ENCODE measurements at places on chromosomes 1 and 21.

- no peak for DNase-seq
Observed at GRCh38 chr1:53942127-53942957, 3.2 kb downstream of the IFT25 start.

DNA sequence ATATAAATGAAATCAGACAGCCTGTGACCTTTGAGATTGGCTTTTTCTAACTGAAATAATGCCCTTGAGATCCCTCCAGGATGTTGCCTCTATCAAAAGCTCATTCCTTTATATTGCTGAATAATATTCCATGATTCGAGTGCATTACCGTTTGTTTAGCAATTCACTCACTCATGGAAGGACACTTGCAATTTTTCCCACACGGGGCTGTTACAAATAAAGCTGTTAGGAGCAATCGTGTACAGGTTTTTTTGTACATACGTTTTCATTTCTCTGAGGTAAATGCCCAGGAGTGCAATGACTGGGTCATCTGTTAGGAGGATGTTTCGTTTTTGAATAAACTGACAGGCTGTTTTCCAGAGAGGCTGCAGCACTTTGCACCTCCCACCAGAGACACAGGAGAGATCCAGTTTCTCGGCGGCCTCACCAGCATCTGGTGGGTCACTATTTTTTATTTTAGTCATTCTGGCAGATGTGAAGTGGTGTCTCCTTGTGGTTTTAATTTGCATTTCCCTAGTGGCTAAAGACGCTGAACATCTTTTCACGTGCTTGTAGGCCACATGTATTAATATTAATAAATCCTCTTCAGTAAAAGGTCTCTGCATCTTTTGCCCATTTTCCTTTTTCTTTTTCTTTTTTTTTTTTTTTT, 11.0 kb downstream of the PRDM15 start:
- DNase-seq: no peak

GRCh38 chr1:46594063-46594462, 10.0 kb downstream of the MKNK1 start:
- no peak for DNase-seq

- DNase-seq: no peak
Observed at GRCh38 chr1:85494904-85495266, 29.9 kb upstream of the DDAH1 start.

- DNase-seq: peak; percentile 72
Observed at GRCh38 chr1:112704934-112705627, 1.8 kb downstream of the RHOC start.

DNA sequence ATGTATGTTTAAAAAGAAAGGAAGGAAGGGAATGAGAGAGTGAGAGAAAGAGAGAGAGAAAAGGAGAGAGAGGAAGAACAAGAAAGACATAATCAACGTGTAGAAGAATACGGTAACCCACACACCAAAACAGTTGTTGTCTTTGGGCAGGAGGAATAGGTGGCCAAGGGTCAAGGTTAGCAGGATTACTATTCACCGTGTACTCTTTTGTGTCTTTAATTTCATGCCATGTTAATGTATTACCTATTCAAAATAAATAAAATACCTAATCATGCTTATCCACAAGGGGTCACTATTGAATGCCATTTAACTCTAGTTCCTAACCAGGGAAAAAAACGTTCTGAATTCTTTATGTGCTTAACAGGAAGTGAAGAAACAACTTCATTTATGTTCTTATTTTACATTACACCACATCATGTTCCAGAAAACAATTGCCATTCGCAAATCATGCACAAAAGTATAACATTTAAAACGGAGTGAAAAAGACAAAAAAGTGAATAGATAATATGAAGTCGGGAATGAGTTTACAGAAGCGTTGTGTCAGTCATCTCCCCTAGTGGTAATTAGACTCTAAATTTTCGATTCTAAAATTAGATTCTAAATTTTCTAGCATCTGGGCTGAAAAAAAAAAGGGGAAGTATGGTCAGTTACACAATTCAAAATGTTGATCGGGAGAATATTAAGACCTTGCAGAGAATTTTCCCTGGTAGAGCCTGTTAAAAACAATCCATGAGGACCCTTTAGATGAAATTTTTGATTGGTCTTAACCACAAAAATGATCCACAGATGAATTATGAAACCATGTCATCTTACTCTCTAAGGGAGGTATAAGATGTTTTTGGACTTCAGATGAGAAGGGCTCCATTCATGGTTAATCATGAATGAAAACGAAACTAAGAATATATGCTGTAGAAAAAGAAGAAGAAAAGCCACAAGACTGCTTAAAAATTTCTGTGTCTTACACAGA, 700 bp upstream of the KMO start:
- DNase-seq: no peak

DNA sequence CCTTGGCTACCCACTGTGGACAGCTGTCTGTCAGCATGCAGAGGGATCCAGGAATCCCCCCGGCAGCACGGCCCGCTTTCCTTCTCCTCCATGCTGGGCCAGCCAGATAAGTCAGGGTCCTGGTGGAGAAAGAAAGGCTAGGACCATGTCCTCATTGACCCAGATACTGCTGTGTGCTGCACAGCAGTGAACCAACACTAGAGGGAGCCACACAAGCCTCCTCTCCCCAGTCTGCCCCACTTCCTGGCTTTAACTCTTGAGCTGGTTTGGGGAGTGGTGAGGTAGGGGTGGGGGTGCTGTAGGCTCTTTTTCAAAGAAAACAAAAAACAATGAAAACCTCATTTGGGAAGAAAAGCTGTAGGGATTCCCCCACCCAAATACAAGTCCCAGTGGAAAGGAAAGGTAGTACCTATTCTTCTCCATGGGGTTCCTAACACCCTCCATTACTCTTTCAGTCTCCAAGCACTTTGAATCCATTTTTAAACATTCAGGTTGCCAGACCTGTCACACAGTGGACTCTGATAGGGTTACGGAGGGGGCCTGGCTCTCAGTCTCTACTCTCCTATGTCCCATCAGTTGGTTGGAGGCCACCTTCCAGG, 84.9 kb upstream of the CD1D start:
- DNase-seq: peak; percentile 31

DNA sequence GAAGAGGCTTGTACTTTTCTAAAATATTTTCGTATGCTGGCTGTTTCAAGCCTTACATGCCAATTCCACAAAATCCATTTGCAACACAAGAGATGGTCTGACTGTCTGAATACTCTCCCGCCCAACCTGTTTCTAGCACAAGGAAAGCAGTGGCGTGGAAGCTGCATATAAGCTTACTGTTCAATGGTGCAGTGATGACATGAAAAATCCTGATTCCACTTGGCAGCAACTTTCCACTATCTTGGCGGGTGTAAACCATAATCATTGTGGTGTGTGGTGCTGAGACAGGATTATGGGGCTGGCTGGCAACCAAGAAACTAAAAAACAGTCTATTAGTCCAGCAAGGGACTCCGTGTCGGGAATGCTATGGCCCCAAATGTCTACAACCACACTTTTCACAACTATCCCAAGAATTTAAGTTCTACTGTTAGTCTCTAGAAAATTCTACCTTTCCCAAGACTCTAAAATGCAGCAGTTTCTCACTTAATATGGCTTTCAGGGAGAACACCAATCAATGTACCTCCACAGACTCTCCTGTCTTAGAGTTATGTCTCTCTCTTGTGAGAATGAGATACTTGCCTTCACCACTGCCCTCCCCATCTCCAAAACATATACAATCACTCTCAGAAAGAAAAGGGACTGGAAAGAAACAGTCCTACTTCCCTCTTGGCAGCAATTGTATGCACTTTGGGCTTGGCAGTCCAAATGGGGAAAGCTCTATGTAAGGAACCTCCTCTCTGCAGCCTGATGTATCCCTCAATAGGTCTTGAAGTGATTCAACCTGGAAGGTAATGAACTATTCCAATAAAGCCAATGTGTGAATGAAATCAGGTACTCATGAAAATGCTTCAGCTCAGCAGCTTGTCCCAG, 9.5 kb downstream of the COLGALT2 start:
- DNase-seq: no peak

GRCh38 chr1:64029037-64029436, 174.4 kb upstream of the UBE2U start:
- DNase-seq: no peak

DNA sequence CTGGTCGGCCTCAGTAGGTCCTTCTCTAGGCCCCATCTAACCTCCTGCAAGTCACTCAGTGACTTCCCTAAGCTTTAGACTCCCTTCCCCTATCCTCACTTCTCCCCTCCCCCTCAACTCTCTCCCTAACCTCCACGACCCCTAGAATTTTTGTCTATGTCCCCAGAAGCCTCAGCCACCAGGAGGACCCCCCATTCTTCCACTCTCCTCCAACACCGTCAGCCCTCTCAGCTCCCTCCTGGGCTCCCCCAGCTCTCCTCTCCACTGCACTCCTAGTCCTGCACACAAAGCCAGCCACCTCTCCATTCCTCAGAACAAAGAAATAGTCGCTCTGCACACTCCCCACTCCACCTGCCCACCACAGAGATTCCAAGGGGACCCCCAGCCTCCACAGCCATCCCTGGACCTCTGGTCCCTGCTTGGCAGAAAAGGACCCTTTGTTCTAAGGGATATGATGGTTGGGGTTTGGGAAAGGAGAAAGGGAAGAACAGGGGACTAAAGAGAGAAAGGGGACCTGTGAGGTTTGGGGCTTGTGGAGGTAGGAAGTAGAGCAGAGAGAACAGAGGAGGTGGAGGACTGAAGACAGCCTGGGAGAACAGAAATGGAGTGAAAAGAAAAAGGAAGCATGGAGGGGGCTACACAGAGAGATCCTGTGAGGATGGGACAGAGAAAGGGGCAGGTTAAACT, 2.8 kb downstream of the ARHGEF2 start:
- DNase-seq: no peak

DNA sequence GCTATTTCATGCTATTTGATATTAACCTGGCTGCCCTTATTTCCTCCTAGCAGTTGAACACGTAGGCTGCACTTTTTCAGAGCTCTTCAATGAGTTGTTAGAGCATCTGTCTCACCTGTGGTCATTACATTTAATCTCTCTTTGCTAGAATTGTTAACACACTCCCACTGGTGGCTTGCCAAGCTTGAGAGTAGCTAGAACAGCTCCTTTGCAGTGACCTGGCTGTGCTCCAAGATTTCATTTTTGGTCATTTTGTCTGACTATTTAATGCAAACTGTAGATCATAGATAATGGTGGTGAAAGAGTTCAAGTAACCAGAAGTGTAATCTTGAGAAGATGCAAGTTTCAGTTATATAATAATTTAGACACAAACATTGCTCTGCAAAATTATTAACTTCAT, 105.6 kb downstream of the LRRC7 start:
- DNase-seq: no peak

- no peak for DNase-seq
Observed at GRCh38 chr1:2864203-2864905, 62.9 kb upstream of the TTC34 start.

DNA sequence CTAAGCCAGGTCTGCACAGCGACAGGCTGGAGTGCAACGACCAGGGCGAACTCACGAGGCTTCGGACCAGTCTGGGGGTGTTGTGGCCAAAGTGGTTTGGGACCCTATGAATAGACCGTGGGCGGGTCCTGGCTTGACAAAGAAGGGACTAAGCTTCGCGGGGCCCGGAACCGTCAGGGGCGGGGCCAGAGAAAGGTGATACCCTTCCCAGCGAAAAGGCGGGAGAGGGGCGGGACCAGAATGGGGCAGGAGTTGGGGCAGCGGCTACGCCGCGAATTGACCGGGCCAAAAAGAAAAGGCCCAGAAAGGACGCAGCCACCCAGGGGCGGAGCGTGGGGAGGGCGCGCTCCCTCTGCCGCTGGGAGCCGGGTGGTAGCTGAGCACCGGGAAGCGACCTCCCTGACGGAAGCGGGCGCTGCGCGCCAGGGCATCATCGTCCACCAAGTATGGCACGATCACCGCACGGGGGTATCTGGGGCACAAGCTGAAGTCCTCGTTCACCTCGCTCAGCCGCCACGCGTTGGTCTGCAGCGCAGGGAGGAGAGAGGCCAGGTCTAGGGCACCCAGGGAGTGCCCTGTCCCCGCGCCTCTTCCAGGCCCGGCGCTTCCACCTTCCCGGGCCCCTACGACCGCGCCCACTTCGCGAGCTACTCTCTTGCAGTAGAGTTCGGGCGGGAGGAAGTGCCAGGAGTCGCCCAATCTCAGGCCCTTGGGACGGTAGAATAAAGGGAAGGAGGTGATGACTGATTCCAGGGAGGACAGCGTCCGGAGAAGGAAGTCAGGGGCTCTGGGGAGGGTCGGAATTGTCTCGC, 6.7 kb upstream of the FAM167B start:
- peak; percentile 73 for DNase-seq

All from activated T-cell treated with anti-CD3 and anti-CD28 coated beads, Interleukin-2, amount 50 U/mL, for 48 hours (primary cell).